CD4-positive, alpha-beta memory T cell (primary cell): ENCODE measurements at places on chromosomes 7 and 10. TPM values are rescaled to one million over a fixed set of nuclear protein-coding genes. Genes with fewer than 3 reads are reported as not detected.

- H3K27me3 ChIP-seq: no peaks in the 10 kb centered on the region
- H3K4me3 ChIP-seq: no peak overlapping the region
- H3K4me1 ChIP-seq: no peaks in the 10 kb centered on the region
- no peak for DNase-seq
Observed at GRCh38 chr7:42869131-42870020, 42.5 kb downstream of the C7orf25 start.

DNA sequence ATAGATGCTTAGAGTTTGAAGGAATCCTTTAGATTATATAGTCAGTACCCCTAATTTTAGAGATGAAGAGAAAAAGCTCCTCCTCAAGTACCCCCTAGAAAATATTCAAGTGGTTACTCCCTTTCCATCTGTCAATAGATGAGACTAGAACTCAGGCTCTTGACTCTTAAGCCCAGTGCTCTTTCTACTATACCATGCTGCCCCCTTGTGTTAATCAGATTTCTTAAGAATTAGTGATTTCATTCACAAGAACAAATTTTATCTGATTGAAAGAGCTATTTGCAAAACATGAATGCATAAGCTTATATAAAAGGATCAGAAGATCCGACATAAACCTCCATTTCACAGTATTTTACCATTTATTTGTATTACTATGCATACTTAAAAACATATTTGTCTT is 179.3 kb downstream of the TFEC start:
- H3K27me3 ChIP-seq: no peaks in the 10 kb centered on the region
- no peaks in the 10 kb centered on the region for H3K4me1 ChIP-seq
- no peak overlapping the region for H3K4me3 ChIP-seq
- H3K27ac ChIP-seq: no peak overlapping the region
- no peaks in the 10 kb centered on the region for H3K36me3 ChIP-seq
- DNase-seq: peak; percentile 18

DNA sequence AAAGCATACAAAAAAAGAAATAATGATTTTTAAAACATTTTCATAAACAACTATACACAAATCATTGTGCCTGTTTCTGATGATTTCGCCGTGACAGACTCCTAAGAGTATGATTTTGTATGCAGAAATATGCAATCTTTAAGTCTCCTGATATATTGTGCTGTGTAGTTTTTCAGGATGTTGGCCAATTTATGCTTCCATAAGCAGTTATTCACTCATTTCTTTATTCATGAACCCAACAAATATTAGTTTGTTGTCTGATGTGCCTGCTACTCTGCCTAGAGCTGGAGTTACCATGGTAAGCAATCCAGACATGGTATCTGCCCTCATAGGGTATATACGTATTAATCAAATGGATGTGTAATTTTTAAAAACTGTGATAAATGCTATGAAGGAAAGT is 40.4 kb downstream of the PRR15 start:
- H3K27me3 ChIP-seq: no peaks in the 10 kb centered on the region
- no peaks in the 10 kb centered on the region for H3K36me3 ChIP-seq
- no peak overlapping the region for H3K4me3 ChIP-seq
- no peak for DNase-seq
- H3K4me1 ChIP-seq: no peaks in the 10 kb centered on the region

- H3K4me1 ChIP-seq: peaks cover 78% of the 10 kb centered on the region
- peaks cover 43% of the 10 kb centered on the region for H3K36me3 ChIP-seq
- peak overlapping the region; percentile 83 for H3K27ac ChIP-seq
- peak; percentile 75 for DNase-seq
- no peaks in the 10 kb centered on the region for H3K27me3 ChIP-seq
Observed at GRCh38 chr10:8060010-8060703, 5.7 kb downstream of the GATA3 start.

GRCh38 chr7:149498811-149499210 is 1.2 kb upstream of the ZNF746 start:
- H3K36me3 ChIP-seq: peaks cover 3% of the 10 kb centered on the region
- peaks cover 31% of the 10 kb centered on the region for H3K4me1 ChIP-seq
- H3K27me3 ChIP-seq: no peaks in the 10 kb centered on the region

- no peaks in the 10 kb centered on the region for H3K27me3 ChIP-seq
- H3K4me3 ChIP-seq: peak overlapping the region; percentile 62
- H3K27ac ChIP-seq: peak overlapping the region; percentile 79
- peaks cover 55% of the 10 kb centered on the region for H3K4me1 ChIP-seq
Observed at GRCh38 chr7:157139111-157139809, 534 bp downstream of the UBE3C start.

DNA sequence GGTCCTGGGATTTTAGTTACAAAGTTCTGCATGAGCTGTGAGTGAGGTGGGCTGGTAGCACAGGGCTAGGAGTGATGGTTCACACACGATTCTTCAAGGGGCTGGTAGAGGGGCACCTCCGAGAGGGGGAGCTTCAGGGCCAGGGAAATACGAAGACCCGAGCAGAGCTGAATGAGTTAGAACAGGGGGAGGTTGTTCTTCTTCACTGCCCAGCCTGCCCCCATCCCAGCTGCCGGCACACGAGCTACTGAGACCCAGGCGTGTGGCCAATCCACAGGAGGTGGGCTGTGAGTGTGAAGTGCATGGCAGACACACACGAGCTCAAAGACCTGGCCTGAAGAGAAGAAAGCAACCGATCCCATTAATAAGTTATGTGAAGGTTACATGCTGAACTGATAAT is 256.2 kb upstream of the ZNF32 start:
- no peak overlapping the region for H3K27ac ChIP-seq
- H3K27me3 ChIP-seq: no peaks in the 10 kb centered on the region
- H3K4me1 ChIP-seq: no peaks in the 10 kb centered on the region
- no peak overlapping the region for H3K4me3 ChIP-seq
- DNase-seq: no peak

DNA sequence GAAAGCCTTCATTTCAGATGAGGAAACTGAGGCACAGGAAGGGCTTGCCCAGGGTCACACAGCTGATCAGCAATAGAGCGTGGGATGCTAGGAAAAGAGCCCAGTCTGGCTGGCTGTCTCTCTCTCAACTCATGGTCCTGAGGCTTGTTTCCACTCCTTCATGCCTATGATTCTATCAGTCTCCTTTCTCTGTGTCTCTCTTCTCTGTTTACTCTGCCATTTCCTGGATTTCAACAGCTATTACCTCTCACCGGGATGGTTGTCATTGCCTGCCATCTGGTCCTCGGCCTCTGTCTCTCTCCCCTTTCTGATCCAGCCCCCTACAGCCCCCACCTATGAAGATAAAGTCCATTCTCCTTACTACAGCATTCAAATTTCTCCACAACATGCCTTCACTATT is 93.3 kb upstream of the AGBL3 start:
- H3K27ac ChIP-seq: no peak overlapping the region
- no peaks in the 10 kb centered on the region for H3K27me3 ChIP-seq
- DNase-seq: no peak
- H3K36me3 ChIP-seq: no peaks in the 10 kb centered on the region

- no peak overlapping the region for H3K4me3 ChIP-seq
- no peak for DNase-seq
- H3K36me3 ChIP-seq: no peaks in the 10 kb centered on the region
- H3K27me3 ChIP-seq: no peaks in the 10 kb centered on the region
- no peaks in the 10 kb centered on the region for H3K4me1 ChIP-seq
Observed at GRCh38 chr10:115854740-115855435, 418.1 kb downstream of the GFRA1 start.

DNA sequence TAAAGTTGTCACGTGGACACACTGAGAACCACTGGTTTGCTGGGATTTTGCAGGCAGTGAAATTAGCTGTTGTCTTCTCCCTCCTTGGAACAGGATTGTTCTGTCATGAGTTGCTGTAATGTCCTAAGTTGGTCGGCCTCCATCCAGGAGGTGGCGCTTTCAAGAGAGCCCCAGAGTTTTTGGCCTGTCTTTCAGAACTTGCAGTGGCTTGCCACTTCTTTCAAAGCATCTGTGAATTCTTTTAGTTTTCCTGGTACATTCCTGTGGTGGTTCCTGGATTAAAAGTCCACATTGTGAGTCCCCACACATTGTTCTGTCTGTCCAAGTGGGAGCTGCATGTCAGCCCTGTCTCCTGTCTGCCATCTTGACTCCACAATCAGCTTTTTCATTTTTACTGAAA is 133.8 kb downstream of the PON1 start:
- no peak overlapping the region for H3K27ac ChIP-seq
- H3K4me1 ChIP-seq: no peaks in the 10 kb centered on the region
- DNase-seq: no peak
- no peak overlapping the region for H3K4me3 ChIP-seq

DNA sequence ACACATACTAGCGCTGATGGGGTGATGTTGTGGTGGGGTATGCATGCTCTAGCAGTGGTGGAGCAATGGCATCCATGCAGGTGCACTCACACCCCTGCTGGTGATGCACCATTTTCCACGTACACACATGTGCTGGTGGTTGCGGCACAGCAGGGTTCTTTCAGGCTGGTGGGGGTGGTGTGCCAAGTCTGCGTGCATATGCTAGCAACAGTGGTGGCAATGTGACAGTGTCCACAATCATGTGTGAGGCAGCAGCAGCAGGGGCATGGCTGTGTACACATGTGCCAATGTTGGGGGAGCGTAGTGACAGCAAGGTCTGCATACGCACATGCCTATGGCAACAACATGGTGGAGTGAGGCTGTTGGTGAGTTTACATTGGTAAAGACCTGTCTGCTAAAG is 148.1 kb downstream of the ZWINT start:
- no peak for DNase-seq
- no peaks in the 10 kb centered on the region for H3K4me1 ChIP-seq
- H3K36me3 ChIP-seq: no peaks in the 10 kb centered on the region
- no peak overlapping the region for H3K4me3 ChIP-seq
- H3K27ac ChIP-seq: no peak overlapping the region

DNA sequence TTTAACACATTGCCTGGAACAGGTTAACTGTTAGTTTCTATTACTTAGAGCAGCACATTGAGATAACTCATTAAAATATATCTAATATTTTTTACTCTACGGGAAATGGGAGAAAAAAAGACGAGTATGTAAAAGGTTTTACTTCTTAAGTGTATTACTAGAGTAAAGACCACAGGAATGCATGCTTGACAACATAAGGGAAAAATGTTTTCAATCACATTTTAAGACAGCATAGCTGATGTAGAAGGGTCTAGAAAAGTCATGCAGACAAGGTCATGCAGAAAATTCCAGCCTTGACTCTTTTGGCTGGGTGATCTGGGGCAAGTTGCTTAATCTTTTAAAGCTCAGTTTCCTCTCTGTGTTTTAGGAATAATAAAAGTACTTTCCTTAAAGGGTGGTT is 806.2 kb downstream of the CNTNAP2 start:
- no peaks in the 10 kb centered on the region for H3K27me3 ChIP-seq
- DNase-seq: no peak
- no peaks in the 10 kb centered on the region for H3K4me1 ChIP-seq
- H3K27ac ChIP-seq: no peak overlapping the region
- no peaks in the 10 kb centered on the region for H3K36me3 ChIP-seq

DNA sequence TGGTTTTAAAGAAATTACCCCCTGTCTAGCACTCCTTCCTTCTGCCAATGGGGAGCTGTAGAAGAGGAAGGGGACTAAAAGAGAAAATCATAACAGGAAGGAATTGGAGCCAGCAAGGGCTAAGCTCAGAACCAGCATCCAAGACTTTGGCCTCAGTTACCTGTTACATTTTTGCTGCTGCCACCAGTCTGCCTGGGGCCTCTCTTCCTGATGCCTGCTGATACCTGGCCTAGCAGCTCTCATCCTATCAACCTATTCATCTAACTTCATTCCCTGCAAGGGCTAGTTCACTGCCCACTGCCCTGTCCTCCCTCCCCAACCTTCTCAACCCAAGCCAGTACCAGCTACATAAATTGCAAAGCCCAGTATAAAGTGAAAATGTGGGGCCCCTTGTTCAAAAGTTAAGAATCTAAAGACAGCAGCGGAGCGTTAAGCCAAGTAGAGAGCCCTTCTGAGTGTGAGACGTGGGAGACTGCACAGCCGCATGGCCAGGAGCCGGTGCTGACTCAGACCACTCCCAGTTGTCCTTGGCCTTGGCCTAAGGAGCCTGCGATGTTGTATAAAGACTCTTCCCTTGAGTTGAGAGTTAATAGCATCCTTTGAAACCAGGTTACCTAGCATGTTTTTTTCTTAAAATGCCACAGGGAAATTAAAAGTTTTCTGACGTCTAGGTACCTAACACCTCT is 13.2 kb upstream of the AOC1 start:
- H3K27ac ChIP-seq: no peak overlapping the region
- no peak overlapping the region for H3K4me3 ChIP-seq
- H3K27me3 ChIP-seq: no peaks in the 10 kb centered on the region
- no peaks in the 10 kb centered on the region for H3K4me1 ChIP-seq
- no peaks in the 10 kb centered on the region for H3K36me3 ChIP-seq

DNA sequence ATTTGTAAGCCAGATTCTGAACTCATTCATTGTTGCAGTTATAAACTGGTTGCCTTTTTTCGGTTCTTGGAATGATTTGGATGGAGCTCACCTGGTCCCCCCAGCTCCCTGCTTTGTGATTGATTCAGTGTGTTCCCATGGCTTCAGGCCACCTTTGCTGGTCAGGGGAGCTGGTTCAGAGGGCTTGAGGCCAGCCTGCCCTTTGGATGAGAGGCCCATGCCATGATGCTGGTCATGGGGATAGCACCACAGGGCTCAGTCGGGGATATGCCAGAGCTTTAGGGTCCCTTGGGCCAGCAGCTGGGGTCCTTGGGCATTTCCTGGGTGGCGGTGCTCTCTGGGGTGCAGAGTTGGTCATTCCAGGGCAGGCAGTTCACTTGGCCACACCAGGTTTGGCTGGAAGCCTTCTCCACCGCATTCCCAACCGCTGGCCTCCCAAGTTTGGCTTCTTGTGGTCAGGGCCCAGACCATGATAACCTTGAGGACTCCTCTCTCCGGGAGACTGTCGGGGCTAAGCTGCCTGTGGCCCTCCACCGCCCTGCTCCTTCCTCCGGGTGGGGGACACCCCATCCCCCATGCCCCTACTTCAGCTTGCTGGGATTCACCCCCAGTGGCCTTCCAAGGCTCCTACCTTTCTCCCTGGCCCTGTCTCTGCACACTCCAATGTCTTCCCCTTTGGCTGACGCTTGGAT is 65.1 kb downstream of the MGMT start:
- H3K4me3 ChIP-seq: no peak overlapping the region
- no peaks in the 10 kb centered on the region for H3K36me3 ChIP-seq
- DNase-seq: no peak
- no peaks in the 10 kb centered on the region for H3K4me1 ChIP-seq
- no peak overlapping the region for H3K27ac ChIP-seq

DNA sequence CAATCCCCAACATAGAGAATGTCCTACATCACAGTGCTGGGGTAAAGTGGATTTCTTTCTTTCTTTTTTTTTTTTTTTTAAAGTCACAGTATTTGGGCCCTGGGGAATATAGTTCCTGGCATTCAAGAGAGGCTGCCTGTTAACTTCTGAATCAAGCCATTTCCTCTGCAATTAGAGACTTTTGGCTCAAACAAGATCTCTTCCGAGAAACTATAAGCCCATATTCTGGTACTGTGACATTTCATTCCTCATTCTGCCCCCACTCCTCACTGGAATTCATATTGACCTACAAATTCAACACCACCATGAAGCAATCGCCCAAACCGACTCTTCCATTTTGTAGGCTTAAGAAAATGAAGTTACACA is 187.4 kb downstream of the PHTF2 start:
- H3K27me3 ChIP-seq: no peaks in the 10 kb centered on the region
- H3K27ac ChIP-seq: no peak overlapping the region

GRCh38 chr7:142328551-142328950 is 70.7 kb upstream of the PRSS58 start:
- DNase-seq: no peak
- H3K36me3 ChIP-seq: no peaks in the 10 kb centered on the region
- peaks cover 11% of the 10 kb centered on the region for H3K4me1 ChIP-seq
- H3K27me3 ChIP-seq: no peaks in the 10 kb centered on the region
- H3K27ac ChIP-seq: no peak overlapping the region

GRCh38 chr10:130359711-130360110 is 223.5 kb downstream of the GLRX3 start:
- no peak overlapping the region for H3K4me3 ChIP-seq
- DNase-seq: no peak
- H3K36me3 ChIP-seq: no peaks in the 10 kb centered on the region

Gene ANKRD61
- total RNA-seq: not detected

Gene PPP1R17
- total RNA-seq: not detected

Gene CPXM2
- total RNA-seq: not detected

Gene WBP1L
- 41.1 TPM for total RNA-seq

Gene TFEC
- total RNA-seq: 1.2 TPM
